A549 (cell line): ENCODE measurements at places on chromosomes 1 and 21.

DNA sequence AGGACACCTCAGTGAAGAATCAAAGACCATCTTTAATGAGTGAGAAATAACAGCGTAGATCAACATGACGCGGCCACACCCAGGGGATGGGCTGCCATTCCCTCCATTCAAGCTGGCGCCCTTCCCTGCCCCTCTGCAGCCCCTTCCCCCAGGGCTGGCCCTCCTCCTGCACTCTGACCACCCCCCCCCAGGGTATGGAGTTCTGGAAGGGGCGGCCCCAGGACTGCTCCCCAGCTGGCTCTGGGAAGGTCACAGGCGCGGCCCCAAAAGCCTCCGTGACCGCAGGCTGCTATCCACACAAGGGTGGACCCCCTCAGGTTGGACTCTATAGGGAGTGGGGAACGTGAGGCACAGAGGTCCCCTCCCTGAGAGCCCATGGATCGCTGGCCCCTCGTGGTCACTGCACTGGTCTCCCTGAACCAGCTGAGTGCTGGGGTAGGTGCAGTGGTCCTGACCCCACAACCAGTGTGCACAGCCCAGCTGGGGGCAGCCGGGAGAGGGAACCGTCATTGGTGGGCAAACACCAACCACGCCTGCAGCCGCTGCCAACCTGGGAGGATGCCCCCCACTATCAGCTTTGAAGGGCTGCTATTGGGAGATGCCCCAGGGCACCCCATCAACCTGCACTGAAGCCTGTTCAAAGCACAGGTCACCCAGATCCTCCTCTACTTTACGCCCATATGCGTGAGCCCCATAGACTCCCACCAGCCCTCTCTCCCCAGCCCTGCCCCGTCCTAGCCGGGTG, 16.1 kb upstream of the GPR153 start:
- no peak for DNase-seq

DNA sequence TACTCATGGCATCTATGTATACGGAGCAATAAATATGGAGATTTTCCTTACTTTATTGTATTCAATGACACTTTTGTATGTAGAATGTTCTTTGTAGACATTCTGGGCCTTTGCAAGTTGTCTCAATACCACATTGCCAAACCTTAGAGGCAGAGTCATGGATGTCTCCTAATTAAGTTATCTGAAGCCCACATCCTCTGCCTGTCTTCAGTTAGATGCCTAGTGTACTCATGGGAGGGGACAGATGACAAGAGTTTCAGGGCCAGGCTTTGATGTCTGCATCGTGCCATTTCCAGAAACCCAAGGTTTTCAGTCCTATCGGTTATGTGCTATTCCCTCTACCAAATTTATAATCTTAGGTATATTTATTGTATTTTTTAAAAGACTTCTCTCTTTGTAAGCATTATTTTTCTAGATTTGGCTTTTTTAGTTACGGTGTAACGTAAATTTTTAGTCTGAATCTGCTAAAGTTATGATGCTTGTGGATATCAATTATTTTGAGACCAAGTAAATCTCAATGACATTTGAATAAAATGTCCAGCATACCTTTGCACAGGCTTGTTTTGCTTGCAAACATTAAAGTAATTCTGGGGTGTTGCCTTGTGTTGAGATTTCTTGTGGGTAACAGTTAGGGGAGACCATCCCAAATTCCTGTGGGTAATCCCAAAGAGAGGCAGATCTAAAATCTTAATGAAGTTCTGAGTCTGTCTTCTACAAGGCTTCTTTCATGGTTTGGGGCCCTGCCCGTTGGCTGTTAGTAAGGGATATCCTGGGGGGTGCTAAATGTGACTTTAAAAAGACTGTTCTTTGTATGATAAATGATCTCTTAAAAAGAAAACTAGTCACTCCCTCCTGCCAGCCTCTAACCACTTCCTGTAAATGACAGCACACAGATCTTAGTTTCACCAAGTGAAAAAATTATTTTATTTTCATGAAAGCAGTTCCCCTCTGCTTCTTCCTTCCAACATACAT, 8.0 kb upstream of the MACF1 start:
- no peak for DNase-seq

DNA sequence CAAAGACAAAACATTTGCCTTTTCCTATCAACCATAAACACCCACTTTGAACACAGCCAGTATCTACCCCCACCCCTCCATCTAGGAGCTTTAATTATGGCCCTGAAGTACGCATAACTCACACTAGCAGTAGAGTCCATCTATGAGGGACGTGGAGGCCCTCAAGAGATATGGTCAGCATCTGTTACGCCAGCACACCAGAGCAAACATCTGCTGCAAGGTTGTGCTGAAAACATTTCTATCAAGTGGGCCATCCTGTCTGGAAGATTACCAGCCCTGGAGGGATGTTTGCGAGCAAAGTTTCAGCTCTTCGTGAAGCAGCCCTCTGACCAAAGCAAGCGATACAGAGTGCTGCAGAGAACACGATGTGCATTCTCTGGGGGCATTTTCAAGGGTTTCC, 74.6 kb downstream of the SLC45A1 start:
- no peak for DNase-seq

- peak; percentile 52 for DNase-seq
Measured at GRCh38 chr1:61741711-61742619, at the start of gene PATJ. Gene PATJ (plus strand): TSS chr1:61742480. CDS start chr1:61762893, 20,413 bp downstream.

GRCh38 chr1:81912383-81912782, 111.6 kb downstream of the ADGRL2 start:
- DNase-seq: no peak

DNA sequence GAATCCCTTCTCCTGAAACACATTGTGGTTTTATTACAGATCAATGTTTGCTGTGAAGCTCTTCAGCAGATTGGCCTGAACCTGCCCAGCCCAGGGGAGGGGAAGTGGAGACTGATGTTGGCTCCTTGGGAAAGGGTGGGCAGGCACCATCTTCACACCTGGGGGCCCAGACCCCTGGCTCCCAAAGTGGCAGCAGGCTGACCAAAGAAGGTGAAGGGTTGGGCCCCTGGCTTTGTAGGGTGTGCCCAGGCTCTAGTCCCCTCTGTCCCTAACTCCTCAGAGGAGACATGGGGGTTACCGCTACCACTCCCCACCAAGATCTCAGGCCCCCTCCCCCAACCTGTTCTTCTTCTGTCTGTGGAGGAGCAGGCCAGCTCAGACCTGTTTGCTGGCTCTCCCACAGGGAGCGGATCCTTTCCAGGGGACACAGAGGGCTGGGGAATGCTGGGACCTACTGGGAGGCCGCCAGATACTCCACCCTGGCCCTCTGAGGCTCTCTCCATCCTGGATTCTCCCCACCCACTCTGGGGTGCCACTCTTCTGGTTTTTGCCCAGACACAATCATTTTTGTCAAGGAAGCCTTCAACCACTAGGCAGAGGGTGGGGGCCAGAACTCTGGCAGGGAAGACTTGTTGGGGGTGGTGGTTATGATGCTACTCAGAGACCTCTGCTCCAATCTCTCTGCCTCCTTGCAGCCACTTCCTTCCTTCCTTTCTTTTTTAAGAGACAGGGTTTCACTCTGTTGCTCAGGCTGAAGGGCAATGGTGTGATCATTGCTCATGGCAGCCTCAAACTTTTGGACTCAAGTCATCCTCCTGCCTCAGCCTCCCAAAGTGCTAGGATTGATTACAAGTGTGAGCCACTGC, 5.0 kb upstream of the EFNA3 start:
- no peak for DNase-seq

DNA sequence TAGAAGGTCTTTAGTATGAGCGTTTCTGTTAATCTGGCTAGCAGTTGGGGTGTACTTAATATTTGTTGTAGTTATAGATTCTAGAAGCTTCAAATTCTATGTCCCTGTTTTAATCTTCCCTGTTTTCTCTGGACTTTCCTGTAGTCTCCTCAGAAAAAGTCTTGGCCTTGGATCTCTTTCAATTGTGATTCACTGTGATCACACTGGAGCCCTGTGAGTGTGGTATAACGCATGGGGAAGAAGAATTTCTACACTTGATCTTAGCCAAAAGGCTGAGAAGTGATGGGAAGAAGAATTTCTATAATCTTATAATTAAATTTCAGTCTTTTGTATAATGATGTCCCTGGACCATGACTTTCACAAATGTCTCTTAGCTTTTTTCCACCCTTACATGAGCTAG, 36.7 kb upstream of the COP1 start:
- DNase-seq: no peak

DNA sequence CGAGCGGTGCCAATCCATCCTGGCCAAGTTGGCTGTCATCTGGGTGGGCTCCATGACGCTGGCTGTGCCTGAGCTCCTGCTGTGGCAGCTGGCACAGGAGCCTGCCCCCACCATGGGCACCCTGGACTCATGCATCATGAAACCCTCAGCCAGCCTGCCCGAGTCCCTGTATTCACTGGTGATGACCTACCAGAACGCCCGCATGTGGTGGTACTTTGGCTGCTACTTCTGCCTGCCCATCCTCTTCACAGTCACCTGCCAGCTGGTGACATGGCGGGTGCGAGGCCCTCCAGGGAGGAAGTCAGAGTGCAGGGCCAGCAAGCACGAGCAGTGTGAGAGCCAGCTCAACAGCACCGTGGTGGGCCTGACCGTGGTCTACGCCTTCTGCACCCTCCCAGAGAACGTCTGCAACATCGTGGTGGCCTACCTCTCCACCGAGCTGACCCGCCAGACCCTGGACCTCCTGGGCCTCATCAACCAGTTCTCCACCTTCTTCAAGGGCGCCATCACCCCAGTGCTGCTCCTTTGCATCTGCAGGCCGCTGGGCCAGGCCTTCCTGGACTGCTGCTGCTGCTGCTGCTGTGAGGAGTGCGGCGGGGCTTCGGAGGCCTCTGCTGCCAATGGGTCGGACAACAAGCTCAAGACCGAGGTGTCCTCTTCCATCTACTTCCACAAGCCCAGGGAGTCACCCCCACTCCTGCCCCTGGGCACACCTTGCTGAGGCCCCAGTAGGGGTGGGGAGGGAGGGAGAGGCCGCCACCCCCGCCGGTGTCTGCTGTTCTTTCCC, 5.3 kb downstream of the GPR37L1 start:
- no peak for DNase-seq

- no peak for DNase-seq
Measured at GRCh38 chr1:75583282-75583681, 27.6 kb downstream of the SLC44A5 start.

- no peak for DNase-seq
Measured at GRCh38 chr1:19347533-19348172, 35.5 kb downstream of the SLC66A1 start.

- DNase-seq: no peak
Measured at GRCh38 chr1:210260096-210260495, 27.5 kb downstream of the SERTAD4 start.

DNA sequence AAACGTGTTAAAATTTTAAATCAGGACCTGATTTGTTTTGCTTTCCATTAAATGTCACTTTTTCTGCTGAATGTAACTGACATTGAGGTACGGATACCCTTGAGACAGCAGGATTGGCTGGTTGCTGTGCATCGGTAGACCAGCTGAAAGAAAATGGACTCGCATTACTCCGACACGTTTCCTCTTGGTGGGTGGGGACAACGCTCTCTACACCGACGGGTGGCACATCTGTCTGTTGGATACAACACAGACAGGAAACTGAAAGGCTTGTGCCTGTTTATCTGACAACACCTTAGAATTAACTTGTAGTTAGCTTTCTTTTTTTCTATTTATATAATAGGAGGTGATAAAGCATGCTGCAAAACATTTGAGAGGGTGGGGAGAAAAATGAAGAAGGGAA, 19.4 kb downstream of the PRPF38A start:
- no peak for DNase-seq

DNA sequence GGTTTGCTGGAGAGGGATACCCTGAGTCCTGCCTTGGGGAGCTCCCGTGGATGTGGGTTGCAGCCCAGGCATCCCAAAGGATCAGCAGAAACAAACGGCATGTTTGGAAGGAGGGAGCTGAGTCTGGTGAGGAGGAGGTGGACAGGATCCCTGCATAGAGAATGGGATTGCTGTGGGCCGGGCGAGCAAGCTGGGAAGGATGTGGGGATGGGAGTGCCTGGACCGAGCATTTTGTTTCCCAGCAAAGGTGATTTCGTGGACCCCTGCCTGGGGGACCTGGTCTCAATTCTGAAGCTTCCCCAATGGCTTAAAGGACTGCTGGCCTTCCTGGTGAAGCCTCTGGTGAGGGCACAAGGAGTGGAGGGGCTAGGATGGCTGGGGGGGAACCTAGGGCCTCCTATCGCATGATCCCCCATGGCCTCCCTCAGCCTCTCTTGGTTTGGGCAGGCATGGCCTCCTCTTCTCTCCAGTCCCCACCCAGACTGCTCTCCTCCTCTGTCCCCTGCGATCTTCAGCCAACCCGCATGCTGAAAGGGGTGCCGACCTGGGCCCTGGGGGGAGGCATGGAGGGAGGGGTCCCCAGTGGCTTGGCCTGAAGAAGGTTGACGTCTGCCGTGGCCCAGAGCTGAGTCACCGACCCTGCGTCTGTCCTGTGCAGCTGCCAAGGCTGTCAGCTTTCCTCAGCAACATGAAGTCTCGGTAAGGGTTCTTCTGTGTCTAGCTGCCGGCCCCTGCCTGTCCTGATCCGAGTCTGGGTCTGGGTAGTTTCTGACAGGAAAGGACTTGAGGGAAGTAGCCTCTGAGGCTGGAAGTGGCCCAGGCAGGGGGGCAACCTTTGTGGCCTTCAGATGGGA, 16.3 kb downstream of the FAAH start:
- DNase-seq: no peak

DNA sequence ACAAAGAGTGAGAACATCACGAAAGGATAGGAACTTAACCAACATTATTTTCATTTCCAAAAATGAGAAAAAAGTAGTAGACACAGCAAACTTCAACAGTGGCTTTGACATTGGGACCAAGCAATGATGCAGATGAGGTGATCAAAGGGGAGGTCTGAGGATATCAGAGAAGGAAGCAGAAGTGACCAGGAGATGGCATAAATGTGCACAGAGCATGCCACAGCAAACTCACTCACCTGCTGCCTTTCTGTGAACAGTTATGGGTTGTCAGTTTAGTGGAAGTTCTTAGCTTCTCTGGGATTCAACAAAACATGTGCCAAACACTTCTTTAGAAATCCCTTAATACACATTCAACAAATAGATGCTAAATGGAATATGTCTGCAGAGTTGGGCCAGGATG, 290.1 kb downstream of the PLPP3 start:
- no peak for DNase-seq

- no peak for DNase-seq
Measured at GRCh38 chr1:91031081-91031480, 9.2 kb upstream of the ZNF644 start.

GRCh38 chr1:25043228-25043580, 113.1 kb upstream of the RUNX3 start:
- DNase-seq: no peak

- no peak for DNase-seq
Measured at GRCh38 chr1:196535727-196536126, 72.5 kb downstream of the KCNT2 start.

DNA sequence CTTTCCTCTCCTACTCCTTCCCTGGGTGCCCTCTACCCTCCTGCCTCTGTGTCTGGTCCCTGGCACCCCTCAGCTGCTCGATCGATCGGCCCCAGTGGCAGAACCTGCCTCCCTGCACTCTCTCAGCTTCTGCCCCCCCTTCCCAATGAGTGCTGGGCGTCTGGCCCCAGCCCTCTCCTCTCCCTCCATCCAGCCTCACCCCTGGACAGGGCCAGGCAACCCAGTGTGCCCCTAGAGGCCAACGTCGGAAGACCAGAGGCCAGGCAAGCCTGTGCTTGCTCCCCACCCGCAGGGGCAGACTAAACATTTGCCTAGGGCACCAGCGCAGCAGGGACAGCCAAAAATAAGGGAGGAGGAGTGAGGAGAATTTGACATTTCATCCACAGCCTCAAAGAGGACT, 43.5 kb downstream of the LGR6 start:
- peak; percentile 92 for DNase-seq
